Fibroblast of mammary gland (primary cell): ENCODE measurements at places on chromosomes 6 and 20.
A peak's percentile ranks its signal among the peaks of the same experiment; 100 is the strongest.

GRCh38 chr6:82761674-82762345 is 303.8 kb downstream of the UBE3D start:
- peak; percentile 15 for DNase-seq

DNA sequence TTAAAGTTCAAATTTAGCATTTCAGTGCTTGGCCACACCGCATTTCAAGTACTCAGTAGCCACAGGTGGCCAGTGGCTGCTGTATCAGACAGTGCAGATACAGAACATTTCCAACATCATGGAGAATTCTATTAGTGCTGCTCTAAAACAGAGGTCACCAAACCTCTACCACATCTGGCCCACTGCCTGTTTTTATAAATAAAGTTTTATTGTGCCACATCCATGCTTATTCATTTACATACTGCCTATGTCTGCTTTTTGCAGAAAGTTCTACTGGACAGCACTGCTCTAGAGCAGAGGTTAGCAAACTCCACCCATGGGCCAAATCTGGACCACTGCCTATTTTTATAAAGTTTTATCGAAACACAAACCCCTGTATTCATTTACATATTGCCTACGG is 3.7 kb upstream of the PTPRT start:
- no peak for DNase-seq

DNA sequence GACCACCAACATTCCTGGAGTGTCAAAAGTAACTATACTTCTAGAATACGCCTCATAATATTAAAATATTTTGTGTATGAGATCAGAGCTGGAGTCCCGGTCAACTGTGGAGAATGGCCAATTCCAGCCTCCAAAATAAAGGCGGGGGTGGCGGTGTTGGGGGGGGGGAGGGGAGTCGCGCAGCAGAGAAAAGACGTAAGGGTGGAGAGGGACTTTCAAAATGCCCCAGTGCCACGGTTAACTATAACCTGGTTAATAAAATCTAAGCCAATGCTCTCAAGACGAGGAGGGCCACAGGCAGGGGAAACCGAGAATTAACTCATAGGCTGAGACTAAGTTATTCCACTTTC is 1.3 kb downstream of the NUP153 start:
- DNase-seq = peak; percentile 78

GRCh38 chr6:34015586-34015985 is 130.3 kb downstream of the GRM4 start:
- no peak for DNase-seq

- DNase-seq = no peak
These were observed 270.8 kb downstream of the PREX1 start for GRCh38 chr20:48556956-48557355.

DNA sequence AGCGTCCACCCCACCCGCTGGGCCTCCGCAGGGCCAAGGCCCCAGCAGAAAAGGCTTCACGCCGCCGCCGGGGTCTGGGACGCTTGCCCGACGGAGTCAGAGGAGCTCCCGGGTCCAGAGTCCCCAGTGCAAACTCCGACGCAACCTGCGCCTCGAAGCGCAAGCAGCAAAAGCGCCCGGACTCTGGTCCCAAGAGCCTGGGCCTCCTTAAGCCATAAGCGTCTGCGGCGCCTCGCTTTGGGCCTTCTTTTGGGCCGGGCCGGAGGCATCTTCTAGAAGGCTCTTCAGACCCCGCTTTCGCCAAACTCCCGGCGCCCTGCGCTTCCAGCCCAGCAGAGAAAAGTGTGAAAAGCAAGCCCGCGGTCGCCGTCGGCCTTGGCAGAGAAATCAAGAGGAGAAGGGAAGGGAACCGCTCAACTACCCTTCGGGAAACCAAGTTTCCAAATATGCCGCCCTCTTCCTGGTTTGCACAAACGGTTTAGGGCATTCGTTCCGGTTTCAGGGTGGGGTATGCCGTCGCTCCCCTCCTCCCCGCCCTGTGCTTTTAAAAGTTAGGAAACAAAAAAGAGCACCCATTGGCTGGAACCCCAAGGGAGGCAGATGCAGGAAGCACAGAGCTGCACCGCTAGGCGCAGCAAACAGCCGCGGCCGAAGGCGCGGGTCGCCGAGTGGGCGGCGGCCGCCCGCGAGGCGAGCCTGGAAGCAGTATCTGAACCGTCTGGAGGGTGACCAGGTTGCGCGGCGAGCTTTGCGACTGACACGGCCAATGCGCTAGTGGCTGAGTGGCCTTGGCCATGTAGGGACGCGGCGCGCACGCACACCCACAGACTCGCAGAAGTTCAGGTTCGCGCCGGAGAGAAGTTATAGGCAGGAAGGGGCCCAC is 1.2 kb downstream of the TBX18 start:
- peak; percentile 92 for DNase-seq

DNA sequence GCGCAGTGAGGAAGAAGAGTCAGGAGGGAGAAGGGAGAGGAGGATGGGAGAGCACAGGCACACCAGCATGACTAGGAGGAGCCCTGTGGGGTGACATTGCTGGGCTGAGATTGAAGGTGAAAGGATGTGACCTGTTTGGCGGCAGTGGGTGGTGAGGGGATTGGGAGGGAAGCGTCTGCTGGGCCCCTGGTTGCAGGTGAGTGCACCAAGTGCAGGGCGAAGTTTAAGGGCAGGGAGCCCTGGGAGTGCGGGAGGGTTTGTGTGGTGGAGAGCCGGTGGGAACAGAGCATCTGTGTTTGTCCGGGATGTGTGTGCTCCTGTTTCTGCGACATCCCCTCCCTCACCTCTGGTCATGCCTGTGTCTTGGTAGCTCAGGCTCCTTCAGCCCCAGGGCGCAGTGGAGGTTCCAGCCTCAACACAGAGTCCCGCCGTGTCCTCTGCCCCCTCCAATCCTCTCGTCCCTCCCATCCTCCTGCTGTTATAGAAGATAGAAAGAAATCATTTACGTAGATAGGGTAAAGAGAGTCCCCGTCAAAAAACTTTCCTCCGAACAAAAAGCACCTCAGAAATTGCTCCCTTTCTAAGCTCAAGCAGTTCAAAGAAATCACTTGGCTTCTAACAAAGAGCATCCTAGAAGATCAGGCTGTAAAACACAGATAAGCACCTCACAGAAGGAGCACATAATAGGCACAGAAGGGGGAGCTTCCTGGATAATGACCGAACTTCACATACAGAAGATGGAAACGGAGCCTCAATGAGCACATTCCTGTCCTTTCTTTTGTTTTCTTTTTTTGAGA is 25.0 kb downstream of the ULBP1 start:
- no peak for DNase-seq

- peak; percentile 72 for DNase-seq
These were observed 95.2 kb downstream of the JAG1 start for GRCh38 chr20:10578607-10579006.

GRCh38 chr6:27545271-27546046 is 72.6 kb upstream of the ZNF184 start:
- peak; percentile 85 for DNase-seq
